ENCODE measurements at places on chromosomes 11 and 22.
A peak's percentile ranks its signal among the peaks of the same experiment; 100 is the strongest.

- peak; percentile 19 for DNase-seq
Measured at GRCh38 chr11:65502555-65503367, 3.9 kb downstream of the MALAT1 start.

GRCh38 chr11:92793189-92793588, 176.3 kb upstream of the MTNR1B start:
- DNase-seq = no peak

- DNase-seq = no peak
Measured at GRCh38 chr11:57444362-57445121, 15.8 kb upstream of the RTN4RL2 start.

GRCh38 chr22:35593071-35593890, 23.8 kb downstream of the MB start:
- no peak for DNase-seq

DNA sequence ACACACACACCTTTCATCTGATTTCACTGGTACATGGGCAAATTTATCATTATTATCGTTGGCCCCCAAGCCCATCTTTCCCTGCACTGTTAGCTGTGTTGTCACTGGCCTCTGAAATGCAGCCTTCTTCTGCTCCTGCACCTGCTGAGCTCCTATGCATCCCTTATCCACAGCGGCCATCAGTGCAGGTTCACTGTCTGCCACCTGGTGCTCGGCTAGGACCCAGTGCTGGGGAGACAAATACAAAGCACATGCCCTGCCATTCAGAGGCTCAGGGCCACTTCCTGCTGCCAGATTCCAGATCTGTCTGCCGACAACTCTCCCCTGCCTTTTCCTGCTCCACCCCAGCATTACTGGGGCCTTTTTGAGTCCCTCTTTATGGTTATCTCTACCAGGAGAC, 1205.4 kb downstream of the TBC1D22A start:
- DNase-seq = no peak

- no peak for DNase-seq
Measured at GRCh38 chr11:92162776-92163175, 61.8 kb upstream of the FAT3 start.

DNA sequence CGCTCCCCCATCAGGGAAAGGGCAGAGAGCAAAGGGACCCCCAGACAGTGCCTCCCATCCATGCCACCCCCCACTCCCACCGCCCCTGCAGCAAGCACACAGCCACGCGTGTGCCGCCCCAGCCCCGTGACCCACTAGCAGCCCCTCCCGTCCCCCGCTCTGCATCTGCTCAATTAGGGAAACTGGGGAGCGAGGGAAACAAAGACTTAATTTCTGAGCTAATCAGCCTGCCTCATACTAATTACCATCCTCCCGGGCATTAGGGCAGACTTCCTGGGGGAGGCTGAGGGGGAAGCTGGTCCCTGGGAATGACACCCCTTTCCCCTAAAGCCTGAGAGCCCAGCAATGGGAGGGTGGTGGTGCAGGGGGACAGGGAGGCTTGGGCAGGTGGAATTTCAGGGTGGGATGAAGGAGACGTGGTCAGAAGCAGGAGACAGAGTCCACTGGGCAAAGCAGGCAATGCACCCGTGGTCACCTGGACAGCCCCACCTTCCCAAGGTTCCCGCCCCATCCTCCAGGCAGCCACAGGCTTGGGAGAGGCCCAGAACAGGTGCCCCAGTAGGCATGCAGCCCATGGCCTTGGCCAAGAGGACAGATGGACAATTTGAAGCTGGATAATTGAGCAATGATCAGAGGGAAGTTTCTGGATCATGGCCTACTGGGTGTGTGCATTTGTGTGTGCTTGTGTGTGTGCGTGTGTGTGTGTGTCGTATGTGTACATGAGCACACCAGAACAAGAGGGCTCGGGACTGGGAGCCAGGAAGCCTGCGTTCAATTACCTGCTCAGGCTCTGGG, 20.6 kb downstream of the ELFN2 start:
- DNase-seq = no peak

DNA sequence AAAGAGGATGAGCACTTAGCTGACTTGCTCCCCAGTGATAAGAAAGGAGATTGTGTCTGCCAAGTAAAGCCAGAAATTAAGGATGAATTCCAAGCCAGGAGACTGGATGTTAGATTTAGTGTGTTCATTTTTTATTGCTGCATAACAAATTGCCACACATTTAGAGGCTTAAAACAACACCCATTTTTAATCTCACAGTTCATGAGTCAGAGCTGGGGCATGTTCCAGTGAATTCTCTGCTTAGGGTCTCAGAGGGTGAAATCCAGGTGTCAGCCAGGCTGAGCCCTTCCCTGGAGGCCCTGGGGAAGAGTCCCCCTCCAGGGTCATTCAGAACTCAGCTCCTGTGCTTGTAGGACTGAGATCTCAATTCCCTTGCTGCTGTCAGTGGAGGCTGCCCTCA, 352.8 kb downstream of the BUD13 start:
- DNase-seq = no peak

DNA sequence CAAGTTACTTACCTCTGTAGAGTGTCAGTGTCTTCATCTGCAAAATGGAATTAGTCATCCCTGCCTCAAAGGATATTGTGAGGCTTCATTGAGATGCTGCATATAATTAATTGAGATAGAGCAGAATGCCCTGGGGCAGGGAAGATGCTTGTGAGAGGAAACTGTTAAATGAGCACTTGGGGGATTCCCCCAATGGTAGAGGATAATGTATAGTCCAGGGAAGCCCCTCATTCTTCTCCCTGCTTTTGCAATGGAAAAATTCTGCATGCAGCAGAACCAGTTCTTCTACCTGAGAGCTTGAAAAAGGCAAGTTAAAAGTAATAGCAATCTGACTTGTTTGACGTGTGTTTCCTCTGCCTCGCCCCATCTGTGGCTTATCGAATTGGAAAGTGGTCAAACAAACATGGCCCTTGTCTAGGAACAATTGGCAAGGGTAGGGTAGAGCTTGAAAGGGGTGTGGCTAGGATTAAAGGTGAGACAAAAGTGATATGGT, 90.9 kb downstream of the NAV2 start:
- DNase-seq = no peak

GRCh38 chr22:50309601-50309991, 2.1 kb upstream of the PLXNB2 start:
- no peak for DNase-seq

- no peak for DNase-seq
Measured at GRCh38 chr11:92152245-92152644, 72.4 kb upstream of the FAT3 start.

GRCh38 chr11:80873310-80873999, 1432.6 kb upstream of the TENM4 start:
- DNase-seq = no peak

- DNase-seq = peak; percentile 40
Measured at GRCh38 chr11:33187998-33188722, 26.9 kb upstream of the CSTF3 start.

GRCh38 chr22:19782533-19782932, 22.0 kb downstream of the TBX1 start:
- DNase-seq = no peak

- peak; percentile 54 for DNase-seq
Measured at GRCh38 chr22:31829505-31829904, 75.7 kb downstream of the DEPDC5 start.

DNA sequence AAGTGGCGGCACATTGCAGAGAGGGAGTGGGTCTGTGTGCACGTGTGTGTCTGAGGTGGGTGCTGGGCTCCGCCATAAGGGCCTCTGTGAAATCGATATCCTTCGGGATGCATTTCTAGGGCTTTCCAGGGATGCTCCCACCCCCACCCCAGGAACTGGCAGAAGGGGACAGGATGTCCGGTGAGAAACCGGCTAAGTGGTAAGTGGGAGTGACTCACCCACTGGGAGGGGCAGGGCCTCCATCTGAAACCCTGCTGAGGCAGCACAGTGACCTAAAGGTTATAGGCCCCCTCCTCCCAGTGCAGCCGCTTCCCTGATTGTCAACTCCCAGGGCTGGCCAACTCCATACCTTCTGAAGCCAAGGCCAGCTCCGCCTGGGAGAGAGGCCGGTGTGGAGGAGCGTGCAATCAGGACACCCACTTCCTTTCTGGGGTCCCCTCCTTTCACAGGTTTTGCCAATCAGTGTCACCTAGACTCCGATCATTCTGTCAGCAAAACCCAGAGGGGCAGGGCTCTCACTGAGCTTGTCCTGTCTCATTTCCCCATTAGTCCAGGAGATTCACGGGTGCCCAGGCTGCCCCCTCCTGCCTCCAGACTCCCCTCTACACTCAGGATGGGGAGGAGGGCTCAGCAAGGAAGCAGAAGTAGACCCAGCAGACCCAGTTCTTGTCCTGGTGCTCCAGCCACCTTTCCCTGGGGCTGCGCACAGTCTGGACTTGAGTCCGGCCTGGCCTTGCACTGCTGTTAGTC, 44.5 kb downstream of the NECTIN1 start:
- no peak for DNase-seq

DNA sequence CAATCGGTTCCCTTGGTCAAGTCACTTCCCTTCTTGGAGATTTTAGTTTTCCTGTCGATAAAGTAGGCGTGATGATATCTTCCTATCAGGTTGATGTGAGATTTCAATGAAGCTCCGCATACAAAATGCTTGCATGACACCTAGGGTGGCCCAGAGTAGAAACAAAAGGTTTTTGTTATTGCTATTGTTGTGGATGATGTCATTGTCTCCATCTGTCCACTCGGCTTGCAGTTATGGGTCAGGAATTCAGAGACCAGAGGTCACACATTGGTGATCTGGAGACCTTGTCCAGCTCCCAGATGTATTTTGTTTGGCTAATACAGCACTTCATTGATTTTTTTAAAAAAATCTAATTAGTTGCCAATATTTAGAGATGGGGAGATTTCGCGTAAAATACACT, 382.1 kb downstream of the MN1 start:
- DNase-seq = no peak

DNA sequence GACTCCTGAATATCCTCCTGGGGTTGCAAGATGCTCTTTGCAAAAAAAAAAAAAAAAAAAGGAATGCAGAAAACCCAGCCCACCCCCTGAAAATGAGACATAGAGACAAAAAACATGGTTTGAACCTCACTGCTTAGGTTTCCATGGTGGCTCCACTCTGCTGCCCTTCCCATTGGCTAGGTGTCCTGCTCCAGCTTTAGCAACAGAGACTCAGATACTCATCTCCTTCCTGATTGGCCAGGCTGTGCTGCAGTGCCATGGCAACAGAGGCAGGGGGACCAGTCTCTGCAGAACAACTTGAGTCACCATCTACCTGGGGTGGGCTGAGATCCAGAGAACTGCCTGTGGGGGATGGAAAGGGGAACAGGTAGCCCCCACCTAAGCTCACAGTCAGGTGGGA, 17.4 kb upstream of the YWHAH start:
- no peak for DNase-seq

DNA sequence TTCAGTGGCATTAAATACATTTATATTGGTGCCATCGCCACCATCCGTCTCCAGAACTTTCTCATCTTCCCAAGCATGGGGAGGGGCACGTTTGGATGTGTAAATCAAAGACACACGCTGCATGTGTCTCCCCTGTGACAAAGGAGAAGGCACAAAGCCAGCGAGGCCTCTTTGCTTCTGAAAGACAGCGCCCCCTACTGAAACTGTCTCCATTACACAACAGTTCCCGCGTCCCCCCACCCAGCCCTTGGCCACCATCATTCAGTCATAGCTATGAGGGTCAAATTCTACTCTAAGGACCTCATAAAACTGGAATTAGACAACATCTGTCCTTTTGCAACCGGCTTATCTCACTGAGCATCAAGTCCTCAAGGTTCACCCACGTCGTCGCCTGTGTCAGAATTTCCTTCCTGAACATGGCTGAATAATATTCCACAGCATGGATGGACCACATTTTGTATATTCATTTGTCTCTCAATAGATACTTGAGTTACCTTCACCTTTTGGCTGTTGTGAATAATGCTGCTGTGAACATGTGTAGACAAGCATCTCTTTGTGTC, 64.8 kb downstream of the IGF2 start:
- DNase-seq = no peak

DNA sequence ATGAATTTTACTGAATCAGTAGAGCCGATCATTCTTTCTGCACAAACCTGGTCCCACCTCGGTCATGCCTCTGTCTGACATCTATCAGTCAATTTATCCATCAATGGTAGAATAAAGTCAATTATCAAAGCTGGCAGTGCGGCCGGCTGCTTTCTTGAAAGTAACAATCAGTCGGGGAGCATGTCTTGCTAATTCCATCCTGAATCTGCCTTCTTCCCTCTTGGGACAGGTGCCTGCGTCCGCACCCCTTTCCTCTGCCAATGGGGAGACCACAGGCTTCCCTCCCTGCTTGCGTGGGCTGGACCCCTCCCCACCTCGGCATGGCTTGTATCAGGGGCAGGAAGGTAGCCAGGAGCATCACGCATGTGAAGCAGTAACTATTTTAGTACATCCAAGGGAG, 962.9 kb downstream of the BRD1 start:
- DNase-seq = no peak

DNA sequence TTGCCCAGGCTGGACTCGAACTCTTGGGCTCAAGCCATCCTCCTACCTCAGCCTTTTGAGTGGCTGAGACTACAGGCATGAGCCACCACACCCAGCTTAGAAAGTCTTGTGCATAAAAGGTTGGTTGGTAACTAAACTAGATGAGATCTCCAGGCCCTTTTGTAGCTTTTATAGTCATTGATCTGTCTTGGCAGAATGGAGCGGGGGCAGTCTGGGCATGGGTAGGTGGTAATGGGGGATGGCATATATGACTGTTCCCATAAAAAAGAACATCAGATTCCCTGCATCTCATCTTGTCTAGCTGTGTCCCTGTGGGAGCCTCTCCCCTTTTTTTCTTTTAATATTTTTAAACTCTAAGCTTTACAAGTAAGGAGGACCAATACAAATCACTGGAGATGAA, 30.2 kb downstream of the ABCC8 start:
- no peak for DNase-seq

DNA sequence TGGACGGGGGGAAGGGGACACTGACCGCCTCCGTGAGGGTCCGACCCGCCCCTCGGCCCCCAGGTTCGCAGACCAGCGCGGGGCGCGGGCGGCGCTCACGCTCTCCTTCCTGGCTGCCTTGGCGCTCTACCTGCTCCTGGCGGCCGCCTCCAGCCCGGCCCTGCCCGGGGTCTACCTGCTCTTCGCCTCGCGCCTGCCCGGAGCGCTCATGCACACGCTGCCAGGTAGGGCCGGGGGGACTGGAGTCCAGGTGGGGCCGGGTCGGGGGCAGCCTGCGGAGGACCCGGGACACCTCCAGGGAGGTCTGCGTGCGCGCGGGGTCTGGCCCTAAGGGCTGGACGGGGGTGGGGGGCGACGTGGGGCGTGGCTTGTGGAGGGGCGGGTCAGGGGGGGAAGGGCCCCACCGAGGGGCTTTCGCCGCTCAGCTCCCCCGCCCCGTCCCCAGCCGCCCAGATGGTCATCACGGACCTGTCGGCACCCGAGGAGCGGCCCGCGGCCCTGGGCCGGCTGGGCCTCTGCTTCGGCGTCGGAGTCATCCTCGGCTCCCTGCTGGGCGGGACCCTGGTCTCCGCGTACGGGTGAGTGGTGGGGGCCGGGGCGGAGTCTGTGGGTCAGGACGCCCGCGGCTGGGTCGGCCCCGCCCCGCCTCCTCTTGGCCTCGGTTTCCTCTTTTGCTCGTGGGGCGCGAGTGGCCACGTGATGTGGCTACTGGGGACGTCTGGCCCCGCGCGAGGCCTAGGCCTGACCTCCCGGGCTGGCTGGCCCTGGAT, 19.9 kb downstream of the PHLDA2 start:
- no peak for DNase-seq

- no peak for DNase-seq
Measured at GRCh38 chr11:116787436-116787785, 412 bp downstream of the ZPR1 start.

GRCh38 chr11:7600205-7600775, 73.0 kb downstream of the CYB5R2 start:
- no peak for DNase-seq

Data from NCI-H1092 treated with DMSO at 0.1 percent for 48 hours (cell line).